ENCODE measurements at places on chromosomes 16 and 17.

- DNase-seq: no peak
Measured at GRCh38 chr16:86428729-86429517, 81.4 kb upstream of the FOXF1 start.

GRCh38 chr16:278863-279366, 1.5 kb upstream of the ARHGDIG start:
- DNase-seq: no peak

GRCh38 chr17:73690676-73691075, 46.4 kb upstream of the SDK2 start:
- no peak for DNase-seq

GRCh38 chr17:36069136-36069535, 5.1 kb downstream of the CCL18 start:
- DNase-seq: no peak

DNA sequence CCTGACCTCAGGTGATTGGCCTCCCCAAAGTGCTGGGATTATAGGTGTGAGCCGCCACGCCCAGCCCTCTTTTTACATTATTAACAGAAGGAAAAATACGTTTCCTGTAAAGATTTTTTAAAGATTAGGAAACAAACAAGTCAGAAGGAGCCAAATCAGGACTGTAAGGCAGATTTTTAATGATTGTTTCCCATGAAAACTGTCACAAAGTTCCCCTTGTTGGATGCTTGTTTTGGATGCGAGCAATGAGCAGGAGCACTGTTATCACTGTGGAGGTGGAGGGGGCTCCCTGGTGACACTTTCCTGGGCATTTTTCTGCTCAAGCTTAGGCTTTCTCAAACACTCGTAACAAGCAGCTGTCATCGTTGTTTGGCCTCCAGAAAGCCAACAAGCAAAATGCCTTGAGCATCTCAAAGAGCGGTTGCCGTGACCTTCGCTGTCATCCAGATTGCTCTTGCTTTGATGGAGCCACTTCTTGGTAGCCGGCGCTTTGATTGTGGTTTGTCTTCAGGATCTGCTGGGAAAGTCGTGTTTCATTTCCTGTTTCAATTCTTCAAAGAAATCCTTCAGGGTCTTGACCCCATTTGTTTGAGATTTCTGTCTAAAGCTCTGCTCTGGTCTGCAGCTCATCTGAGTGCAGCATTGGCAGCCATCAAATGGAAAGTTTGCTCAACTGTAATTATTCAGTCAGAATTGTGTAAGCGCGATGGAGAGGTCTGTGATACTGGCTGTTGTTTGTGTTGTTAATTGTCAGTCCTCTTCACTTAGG, 128.7 kb downstream of the RPTOR start:
- DNase-seq: no peak

- no peak for DNase-seq
Measured at GRCh38 chr17:13420418-13420826, 181.3 kb downstream of the HS3ST3A1 start.

DNA sequence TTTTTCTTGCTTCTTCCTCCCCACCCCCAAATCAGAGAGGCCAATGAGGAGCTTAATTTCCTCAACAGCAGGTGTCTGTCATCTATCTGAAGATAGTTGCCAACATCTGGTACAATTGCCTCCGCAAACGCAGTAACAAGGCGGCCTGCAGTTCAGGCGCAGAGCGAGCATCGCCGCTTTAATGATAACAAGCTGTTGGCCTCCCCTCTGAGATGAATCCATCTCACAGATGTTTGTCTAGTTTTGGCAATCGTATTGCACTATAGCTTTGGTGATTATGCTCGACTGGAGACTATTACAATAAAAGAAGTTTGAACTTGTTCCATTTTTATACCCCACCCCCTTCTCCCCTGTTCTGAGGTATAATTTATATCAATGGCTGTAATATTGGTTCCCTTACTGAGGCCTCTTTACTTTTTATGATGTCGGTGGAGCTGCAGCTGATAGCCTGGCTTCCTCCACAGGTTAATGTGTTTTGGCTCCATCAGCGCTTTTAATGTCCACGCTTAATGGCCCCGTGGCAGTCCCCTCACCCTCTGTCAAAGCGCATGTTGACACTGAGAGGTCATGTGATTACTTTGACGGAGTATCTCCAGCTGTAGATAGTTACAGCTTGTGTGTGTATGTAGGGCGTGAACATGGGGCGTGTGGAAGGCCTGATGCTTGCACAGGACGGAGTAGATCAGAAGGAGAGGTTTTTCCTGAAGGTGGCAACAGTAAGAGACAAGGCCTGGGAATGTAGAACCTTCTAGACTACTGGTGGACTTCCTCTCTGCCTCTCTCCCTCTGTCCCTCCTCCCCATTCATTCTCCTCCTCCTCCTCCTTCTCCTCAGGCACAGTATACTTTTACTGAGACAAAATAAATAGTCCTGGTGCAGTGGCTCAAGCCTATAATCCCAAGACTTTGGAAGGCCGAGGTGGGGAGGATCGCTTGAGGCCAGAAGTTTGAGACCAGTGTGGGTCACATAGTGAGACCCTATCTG, 164.7 kb downstream of the MSI2 start:
- no peak for DNase-seq

DNA sequence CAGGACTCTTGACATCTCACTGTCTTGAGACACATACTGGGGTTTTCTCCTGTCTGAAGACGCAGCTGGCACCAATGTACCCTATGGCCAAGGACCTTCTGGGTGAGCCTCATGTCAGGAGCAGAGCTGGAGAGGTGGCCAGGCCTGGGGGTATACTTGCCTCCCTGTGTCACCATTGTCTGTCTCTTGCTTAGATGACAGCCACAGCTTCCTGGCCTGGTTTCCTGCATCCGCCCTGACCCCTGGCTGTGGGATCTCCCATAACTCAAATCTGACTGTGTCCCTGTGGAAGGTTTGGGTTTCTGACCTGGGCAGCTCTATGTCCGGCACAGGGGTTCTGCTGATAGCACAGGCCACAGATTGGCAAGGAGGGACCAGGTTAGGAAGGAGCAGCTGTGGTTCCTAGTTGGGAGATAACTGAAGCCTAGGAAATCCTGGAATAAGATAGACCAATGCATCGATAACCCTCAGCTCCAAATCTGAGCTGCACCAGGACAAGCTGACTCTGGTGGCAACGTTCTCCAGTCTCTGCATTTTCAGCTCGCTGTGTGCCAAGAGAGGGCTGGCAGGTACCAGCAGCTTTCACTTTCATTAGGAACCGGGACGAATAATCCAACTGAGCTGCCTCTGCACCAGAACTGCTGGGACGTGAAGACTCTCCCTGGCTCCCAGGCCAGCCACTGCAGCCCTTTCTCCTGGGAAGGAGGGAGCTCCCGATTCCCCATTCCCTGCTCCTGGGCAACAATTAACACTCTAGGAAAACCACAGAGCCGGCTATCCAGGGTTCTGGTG, 5.0 kb downstream of the DEXI start:
- DNase-seq: no peak

DNA sequence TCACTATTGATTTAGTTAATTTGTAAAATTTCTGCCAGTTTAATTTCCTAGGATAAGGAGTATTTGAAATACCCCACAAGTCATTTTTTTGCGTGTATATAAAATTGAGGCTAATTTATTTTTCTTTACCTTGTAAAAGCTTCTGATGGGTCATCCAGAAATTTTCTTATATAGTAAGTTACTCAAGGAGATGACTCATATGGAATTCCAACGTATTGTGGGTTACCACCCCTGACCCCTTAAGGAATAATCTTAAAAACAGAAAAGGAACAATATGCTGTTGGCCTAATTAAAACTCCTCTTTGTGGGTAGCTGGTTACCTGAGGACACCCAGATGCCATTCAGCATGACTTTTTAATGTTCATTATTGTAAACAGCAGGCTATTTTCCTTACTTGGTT, 13.6 kb downstream of the HEATR6 start:
- DNase-seq: no peak

DNA sequence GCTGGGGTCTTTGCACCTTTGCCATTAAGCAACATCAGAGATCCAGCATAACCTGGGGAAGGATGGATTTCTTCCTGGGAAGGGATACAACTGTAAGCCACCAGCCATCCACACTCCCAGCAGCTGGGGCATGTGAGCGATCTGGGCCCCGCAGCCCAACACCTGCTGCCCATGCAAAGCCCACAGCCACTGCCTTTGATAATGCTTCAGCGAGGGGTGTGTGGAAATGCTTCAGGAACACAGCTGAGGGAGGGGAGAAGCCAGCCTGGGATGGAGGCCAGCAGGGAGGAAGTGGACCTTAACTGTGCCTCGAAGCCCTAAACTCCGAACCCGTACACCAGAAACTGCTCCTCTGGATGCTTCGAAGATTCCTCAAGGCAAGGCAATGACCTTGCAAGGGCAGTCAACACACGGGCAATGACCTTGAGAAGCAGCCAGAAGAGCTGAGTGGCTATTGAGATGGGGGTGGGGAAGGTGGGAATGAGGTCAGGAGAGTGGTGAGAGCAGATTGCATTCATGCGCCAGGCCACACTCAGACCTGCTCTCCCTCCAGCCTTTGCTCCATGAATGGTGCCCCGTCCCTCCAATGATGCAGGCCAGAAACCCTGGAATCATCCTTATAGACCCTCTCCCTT, 49.1 kb downstream of the KATNIP start:
- DNase-seq: no peak

Data from naive thymus-derived CD8-positive, alpha-beta T cell (primary cell).